ENCODE measurements at places on chromosomes 5 and 9.

GRCh38 chr5:145682197-145682899 is 152.8 kb downstream of the PRELID2 start:
- no peak for DNase-seq

GRCh38 chr5:122523776-122524175 is 211.7 kb downstream of the SNCAIP start:
- no peak for DNase-seq

- no peak for DNase-seq
These were observed 126.3 kb downstream of the UNC13B start for GRCh38 chr9:35287987-35288632.

GRCh38 chr5:172264815-172265395 is 18.7 kb downstream of the UBTD2 start:
- DNase-seq, result no peak

DNA sequence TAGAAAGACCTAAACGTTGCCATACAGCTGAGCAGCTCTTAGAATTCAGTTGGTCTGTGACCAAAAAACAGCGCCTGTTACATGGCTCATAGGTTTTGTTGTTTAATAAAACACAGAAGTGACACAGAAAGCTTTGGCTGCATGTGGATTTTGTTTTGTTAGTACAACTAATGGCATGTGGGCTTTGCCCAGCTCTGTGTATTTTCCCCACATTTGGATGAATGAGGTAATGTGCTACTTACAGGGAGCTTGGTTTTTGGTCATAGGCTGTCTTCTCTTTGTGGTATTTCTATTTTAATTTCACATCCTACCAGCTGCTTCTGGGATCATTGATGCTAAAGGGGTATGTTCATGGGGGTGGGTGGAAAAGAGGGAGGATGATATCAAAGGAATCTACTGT is 37.0 kb upstream of the POU4F3 start:
- no peak for DNase-seq

DNA sequence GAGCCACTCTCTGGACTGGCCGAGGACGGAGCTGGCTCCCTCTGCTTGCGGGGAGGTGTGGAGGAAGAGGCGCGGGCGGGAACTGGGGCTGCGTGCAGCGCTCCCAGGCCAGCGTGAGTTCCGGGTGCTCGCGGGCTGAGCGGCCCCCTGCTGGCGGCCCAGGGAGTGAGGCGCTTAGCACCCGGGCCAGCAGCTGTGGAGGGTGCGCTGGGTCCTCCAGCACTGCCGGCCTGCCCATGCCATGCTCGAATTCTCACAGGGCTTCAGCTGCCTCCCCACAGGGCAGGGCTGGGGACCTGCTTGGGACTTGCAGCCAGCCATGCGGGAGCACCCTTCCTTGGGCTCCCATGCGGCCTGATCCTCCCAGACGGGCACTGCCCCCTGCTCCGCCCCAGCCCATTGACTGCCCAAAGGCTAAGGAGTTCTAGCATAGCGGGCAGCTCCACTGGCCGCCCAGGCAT is 416.9 kb downstream of the MRPS30 start:
- no peak for DNase-seq

GRCh38 chr5:93587597-93588351 is 4.8 kb downstream of the NR2F1 start:
- no peak for DNase-seq

DNA sequence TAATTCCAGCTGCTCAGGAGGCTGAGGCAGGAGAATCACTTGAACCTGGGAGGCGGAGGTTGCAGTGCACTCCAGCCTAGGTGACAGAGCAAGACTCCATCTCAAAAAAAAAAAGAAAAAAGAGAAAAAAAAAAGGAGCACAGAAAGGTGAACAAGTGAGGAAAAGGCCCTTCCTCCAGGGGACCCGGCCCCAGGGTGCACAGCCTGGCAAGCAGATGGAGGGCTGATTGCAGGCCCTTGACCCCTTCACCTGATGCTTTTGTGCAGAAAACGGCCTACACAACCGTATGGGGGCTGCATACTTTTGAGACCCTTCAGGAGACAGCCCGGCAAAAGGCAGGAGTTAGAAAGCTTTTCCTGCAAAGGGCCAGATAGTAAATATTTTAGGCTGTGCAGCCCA is 33.9 kb downstream of the HRH2 start:
- DNase-seq, result no peak

DNA sequence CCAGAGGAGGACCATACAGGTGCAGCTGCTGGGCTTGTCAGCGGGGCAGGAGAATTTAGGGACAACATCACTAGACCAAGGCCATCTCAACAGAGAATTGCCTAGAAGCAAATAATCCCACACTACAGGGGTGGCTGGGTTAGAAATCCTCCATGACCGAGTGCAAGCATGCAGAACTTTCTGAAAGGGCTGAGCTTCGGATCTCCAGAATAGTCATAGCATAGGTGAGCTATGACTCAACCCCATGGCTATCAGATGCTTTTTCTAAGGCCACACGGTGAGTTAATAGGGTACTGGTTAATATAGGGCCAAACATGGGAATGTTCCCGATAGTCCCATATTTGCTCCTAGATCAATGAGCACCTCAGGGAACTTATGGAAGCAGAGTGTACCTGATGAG is 4.2 kb downstream of the KCNIP1 start:
- DNase-seq, result no peak

DNA sequence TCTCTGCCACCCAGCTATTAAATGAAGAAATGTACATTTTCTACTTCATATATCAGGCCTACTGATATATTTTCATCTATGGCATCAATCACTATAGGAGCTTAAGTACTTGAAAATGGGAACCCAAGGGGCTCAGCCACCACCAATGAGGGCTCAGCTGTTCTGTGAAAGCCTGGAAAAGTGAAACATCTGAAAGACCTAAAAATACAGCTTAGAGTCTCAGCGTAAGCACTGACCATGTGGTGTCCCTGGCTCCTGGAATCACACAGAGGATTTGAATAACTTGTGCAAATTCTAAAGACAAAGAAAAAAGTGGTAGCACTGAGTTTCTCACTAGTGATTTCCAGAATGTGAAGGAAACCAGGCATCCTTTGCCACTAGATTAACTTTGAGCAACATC is 64.5 kb downstream of the PTPRD start:
- no peak for DNase-seq

DNA sequence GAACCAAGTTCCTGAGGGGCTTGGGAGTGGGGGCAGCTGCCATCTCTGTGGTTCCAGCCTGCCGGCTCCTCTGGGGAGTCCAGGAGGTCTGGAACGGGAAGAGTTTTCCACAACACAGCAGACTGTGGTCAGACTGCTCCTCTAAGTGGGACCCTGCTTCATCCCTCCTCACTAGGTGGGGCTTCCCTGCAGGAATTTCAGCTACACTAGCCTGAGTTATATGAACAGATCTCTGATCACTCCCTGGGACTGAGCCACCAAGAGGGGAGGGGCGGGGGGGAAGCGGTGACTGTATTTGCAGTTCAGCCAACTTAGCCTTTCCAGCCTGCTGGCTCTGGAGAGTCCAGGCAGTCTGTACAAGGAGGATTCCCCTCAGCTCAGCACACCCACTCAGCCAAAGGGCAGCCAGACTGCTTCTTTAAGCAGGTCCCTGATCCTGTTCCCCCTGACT is 19.4 kb downstream of the DTWD2 start:
- no peak for DNase-seq

DNA sequence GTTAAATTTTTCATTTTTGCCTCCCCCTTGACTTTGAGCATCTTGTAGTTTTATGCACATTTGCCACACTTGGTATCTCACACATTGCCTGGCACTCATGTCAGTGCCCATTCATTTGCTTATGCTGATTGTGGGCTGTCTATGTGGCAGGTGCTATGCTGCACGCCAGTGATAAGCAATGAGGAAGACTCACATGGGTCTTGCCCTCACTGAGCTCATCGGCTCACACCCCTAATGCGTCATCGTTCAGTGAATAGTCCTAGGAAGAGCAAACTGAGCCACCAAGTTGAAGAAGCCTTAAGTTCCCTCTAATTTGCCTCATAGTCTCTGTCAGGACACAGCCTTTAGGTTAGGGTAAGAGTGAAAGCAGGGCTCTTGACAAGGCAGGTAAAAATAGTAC is 209.4 kb upstream of the IL12B start:
- no peak for DNase-seq

GRCh38 chr9:38207247-38207778 is 138.3 kb upstream of the SHB start:
- DNase-seq, result no peak

DNA sequence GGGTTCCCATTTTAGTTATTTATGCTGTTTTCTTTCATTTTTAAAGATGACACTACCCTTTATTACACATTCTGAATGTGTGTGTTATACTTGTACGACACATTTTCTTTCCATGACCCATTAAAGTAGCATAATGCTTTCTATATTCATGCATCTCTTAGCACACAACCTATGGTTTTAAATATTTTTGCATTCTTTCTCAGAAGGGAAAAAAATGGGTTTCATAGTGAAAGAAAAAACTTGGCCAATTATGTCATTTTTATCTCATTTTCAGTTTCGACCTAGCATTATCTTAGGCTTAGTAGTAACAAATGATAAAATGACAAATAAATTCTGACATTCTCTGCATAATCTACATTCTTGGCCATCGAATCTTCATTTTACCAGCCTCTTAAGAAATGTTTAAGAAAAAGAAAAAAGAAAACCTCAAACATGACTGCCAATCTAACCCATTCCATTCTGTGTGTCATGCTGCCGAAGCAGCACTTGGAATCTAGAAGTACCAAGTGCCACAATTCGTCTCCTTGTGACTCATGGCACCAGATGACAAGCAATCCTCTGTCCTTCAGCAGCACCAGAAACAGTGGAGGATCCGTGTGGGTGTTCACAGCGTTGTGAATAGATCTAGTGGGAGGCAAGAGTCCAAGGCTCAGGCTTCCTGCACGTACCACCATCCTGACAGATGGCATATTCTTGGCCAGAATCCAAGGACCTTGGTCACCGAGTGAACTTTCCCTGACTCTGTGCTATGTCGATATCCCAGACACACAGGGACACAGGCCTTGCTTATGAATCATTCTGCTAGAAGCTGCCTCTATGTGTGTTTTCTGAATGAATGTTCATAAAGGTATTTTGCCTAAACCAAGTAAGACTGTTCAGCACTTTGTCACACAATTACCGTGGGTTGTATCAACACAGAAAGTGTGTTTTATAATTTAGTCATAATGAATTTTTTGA is 502.7 kb downstream of the NR2F1-AS1 start:
- no peak for DNase-seq

Measured in activated naive CD8-positive, alpha-beta T cell treated with anti-CD3 and anti-CD28 coated beads, Interleukin-2, amount 50 U/mL, for 16 hours (primary cell).